ENCODE measurements at places on chromosomes 3 and 15.

GRCh38 chr15:40630313-40630712, 36.3 kb downstream of the KNL1 start:
- no peak for DNase-seq

- DNase-seq, result no peak
These were observed 2.6 kb downstream of the CCDC9B start for GRCh38 chr15:40338041-40338657.

GRCh38 chr15:67080118-67080899, 14.9 kb downstream of the SMAD3 start:
- peak; percentile 60 for DNase-seq

DNA sequence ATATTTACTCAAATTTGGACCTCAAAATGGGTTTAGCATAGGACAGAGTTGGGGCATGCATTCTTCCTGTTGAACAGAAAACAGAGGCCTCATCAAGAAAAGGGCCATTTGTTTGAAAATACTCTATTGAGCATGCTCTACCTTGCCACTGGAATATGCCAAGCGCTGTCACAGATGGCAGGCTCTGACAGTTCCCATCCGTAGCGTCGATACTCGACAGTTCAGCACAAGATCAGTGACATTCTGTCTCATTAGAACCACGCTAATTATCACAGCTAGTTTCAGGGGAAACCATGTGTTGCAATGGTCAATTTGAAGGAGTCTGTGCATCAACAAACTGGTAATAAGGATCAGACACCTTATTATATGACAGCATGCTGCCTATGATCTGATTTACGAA, 54.5 kb downstream of the SATB1 start:
- DNase-seq, result no peak

DNA sequence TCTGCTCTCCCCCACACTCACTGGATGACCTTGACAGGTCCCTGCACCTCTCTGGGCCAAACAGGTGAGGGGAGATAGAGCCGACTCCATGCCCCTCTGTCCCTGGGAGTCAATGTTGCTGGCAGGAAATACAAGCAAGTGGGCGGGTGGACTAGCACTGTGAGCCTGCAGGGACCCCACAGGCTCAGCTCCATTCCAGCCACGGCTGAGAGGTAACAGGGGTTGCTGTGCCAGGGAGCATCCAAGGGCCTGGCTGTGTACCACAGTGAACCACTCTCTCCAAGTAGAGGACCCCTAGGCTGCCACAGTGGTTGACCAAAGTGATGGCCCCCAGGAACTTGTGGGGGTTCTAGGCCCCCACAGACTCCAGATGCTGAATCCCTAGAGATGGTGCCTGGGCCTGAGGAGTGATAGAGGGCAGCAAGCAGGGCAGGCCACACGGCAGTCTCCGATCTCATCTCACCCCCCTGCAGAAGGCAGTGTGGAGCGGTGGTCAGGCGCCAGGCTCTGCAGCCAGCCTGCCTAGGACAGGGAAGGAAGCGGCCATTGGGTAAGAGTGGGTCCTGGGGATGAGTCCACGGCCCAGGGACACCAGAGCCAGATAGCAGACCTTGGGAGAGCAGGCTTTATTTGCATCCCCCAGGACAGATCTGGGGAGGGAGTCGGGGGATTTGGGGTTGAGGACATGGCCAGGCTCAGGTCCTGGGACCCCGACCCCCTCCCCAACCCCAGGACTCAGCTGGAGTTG, 3.2 kb downstream of the TNNC1 start:
- no peak for DNase-seq

DNA sequence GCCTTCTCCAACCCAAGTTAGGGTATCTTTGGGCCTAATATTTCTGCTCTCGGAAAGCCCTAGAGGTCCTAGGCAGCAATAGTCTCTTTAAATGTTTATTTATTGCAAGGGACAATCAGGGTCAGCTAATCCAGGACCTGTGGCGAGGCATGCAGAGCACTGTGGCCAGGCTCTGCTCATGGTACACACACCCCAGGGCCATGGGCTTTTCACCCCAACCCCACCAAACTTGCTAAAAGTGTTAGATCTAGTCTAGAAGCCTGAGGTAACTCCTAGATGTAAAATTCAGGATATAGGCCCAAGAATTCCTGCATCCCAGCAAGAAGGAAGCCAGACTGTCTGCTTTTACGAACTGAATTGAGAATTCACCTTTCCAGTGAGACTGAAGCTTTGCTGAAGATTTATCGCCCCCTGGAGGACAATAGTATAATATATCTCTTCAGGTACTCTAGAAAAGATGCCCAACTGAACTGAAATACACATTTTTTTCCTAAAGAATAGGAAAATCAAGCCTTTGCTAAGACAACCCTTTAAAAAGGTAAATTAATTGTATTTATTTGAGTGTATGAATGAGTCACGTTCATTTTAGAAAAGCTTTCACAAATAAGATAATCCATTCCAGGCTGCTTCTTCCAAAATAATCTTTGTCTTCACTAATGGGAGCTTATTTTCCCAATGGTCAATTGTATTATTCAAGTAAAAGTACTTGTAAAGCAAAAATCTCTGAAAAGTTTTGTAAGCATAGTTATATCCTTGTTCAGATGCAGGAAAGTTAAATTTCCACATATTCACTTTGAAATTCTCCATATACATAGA, 89.8 kb downstream of the LRRC3B start:
- no peak for DNase-seq

DNA sequence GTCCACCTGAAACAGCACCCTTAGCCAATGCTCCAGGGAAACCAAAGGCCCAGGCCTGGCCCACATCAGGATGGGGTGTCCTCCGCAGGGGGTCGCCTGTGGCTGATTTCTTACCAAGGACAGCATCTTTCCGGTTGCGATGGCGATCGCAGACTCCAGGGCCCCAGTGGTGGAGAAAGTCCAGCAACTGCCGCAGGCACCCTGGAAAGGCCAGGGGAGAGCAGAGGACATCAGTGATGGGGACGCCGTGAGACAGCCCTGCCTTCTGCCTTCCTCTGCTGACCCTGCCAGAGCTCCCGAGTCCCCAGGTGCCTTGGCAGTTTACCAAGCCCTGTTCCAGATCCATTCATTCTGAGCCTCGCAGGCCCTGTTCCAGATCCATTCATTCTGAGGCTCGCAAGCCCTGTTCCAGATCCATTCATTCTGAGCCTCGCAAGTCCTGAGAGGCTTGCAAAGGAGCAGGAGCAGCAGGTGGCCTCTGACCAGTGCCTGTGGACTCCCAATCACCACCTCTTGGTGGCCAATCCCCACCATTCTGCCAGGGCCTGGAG, 12.5 kb downstream of the CTSH start:
- no peak for DNase-seq

GRCh38 chr3:79380581-79380980, 387.2 kb downstream of the ROBO1 start:
- DNase-seq, result no peak

DNA sequence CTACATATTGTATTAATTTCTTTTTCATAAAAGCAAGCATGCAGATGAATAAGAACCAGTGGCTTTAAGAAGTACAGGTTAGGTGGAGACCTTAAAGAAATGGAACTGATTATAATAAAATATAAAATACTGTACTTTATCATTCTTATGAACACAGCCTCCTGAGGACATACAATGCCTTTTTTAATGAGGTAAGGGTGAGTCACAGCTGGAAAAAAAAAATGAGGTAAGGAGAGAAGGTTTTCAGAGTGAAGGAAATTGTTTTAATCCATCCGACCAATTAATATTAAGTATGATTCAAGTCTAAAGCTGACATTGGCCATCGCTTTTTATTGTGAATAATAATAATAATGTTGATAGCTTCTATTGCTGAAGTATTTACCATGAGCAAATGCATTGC, 170.3 kb upstream of the SOX2 start:
- DNase-seq, result no peak

DNA sequence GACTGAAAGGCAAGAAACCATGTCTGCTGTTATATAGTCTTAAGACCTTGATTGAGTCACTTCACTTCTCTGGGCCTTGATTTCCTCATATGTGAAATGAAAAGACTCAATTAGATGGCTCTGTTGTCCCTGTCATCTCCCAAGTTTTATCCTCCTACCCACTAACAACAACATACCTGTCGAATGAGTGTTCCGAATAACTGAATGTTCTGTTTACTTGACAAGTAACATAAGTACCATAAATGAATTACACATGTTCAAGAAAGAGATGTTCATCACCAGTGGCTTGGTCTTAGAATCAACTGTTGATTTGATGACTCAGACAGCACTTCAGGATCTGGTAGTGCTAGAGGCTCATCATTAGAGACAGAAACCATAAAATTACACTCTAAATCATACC, 311.7 kb downstream of the VPS13C start:
- no peak for DNase-seq

DNA sequence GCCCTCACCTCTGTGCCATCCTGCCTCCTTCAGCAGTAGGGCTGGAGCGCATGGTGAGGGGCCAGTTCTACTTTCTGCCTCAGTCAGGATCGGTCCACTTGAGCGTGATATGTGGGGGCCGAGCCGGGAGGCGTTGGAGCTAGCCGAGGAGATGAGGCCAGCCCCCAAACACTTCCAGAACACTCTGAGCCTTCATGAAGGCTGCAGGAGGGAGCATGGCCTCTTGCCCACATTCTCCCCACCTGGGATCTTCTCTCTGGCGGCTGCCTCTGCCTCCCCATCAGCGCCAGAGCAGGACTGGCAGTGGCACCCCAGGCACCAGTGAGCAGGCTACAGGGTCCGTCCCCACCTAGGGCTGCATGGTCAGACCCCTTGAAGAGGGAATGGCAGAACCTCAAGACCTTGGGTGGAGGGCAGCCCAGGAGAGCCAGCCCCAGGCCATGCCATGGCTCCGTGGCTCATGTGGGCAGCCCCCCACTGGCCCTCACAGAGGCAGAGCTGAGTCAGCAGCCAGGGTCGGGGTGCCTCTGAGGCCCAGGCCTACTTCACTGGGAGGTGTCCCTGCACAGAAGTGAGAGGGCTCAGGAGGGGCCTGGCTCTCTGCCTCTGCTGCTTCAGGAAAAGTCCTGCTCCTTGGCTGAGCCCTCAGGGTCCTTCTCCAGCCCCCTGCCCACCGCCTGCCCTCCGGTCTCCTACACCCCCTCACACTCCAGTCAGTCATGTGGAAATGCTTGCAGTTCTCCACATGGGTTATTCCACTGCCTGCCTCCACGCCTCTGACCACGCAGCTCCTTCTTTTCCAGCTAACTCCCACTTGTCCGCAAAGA, 28.1 kb upstream of the CYP11A1 start:
- DNase-seq, result no peak

GRCh38 chr15:49715211-49715610, 94.4 kb downstream of the DTWD1 start:
- DNase-seq, result no peak

- DNase-seq, result no peak
These were observed 18.6 kb upstream of the TRPC1 start for GRCh38 chr3:142705198-142705597.

- DNase-seq, result no peak
These were observed 556 bp downstream of the CHP1 start for GRCh38 chr15:41231422-41232226.

- DNase-seq, result no peak
These were observed 239.7 kb upstream of the ROBO1 start for GRCh38 chr3:80007522-80007921.

GRCh38 chr15:64950888-64951287, 38.8 kb downstream of the SPG21 start:
- DNase-seq, result no peak

DNA sequence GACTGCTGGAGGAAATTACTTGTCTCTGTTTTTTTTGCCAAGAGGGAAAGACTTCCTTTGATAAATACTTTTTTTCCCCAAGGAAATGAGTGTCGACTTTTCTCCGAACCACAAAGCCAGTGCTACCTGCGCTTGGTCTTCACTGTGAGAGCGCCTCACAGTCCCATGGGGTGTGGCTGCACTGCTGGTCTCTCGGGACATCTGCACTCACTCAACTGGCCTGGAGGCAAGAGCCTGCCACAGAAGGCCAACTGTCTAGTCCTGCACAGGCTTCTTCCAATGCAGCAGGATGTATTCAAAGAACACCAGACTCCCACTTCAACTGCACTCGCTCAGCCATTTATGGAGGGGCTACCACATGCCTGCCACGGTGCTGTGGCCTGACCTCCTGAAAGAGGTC, 40.6 kb upstream of the CGNL1 start:
- DNase-seq, result no peak

DNA sequence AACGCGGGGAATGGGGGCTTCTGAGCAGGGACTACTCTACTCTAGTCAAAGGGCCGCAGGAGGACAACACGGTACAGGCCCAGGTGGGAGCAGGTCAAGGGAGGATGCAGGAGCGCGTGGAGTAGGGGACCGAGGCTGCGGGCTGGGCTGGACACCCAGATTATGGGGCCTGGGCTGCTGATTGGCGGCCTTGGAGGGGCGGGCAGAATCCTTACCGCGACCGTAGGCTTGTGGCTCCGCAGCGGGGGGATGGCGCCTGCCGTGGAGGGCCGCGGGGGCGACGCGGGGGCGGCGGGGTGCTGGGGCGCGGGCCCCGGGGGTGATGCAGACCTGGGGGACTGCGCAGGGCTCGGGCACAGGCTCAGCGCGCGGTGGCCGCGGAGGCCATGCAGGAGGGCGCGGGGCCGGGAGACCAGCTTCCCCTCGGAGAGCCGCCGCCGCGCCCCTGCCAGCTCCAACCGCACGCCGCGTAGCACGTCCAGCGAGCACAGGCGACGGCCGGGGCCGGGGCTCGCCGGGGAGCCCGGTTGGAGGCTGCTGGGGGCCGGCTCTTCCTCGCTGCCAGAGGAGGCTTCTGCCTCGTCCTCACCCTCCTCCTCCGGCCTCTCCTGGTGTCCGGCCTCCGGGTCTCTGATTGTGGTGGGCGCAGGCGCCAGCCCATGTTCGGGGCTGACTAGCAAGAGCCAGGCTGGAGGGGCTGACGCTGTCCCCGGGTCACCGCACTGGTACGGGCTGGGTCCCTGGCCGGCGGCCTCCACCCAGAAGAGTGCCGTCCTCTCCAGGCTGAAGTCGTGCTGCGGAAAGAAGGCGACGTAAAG, 12.9 kb downstream of the UBAP1L start:
- no peak for DNase-seq

DNA sequence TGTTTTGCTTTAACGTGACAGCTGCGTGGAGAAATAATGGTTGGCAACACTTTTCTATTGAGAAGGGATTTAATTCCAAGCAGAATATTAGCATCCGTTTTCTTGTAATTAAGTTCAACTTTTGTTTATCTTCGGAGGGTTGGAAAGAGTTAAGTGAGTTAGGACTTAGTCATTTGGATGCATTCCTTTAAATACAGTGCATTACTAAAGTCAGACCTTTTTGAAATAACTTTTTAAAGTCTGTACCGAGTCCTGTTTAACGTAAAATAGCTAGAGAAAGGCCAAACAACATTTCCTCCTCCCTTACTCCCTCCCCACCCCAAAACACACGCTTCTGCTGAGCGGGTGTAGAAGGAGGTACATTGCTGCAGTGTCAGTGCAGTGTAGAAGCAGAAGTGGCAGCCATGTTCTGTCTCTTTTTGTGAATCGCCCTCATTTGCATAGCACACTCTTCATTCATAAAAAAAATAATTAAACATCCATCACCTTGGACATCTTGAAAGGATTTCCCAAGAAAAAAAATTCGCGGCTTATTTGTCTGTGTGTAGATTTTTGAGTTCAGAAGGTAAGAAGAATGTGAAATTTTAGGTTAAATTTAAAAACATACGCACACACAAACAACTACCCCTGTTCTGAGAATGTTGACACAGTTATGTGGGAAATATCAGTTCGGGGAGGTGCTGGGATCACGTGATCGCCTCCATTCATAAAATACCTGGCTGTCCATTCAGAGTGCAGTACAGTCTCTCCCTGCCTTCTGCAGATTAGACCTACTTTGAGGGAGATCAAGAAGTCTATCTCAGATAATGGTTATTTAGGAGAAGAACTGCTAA, 1.6 kb downstream of the SPRED1 start:
- DNase-seq, result peak; percentile 9

- no peak for DNase-seq
These were observed 45.0 kb downstream of the SENP2 start for GRCh38 chr3:185631108-185631507.

GRCh38 chr15:50971115-50971514, 62.6 kb downstream of the AP4E1 start:
- no peak for DNase-seq
